ENCODE measurements at places on chromosomes 2 and 18. TPM values are rescaled to one million over a fixed set of nuclear protein-coding genes. Genes with fewer than 3 reads are reported as not detected.

DNA sequence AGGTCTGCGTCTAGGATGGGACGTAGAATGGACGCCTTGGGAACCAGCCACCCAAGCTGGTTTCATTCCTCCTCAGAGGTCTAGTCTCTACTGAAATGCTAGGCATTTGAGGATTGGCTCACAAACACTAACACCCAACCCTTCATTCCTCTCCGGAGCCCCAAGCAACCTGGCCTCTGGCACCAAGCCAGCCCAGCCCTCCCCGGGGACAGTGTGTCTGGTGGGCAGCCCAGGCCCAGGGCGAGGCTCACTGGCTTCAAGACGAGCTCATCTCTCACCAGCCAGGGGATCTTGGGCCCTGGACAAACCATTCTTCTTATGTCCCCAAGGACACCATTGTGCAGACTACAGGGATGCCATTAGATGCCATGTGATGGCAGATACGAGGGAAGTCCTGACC lies 182.5 kb downstream of the CTIF start:
- DNase-seq: no peak

DNA sequence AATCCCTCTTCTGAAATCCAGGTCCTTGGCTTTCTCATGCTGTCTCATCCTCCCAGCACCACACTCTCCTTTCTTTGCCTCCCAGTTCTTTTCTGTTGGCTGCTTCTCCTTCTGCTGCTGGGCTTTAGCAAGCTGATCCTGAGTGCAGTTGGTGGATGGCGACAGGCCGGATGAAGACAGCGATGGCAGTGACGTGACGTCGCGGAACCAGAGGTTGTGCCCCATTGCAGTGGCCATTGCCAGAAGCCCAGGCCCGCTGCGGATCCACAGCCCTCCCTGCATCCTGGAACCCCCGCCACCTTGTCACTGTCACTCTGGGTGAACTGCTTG lies 75.2 kb downstream of the EIPR1 start:
- DNase-seq: no peak

DNA sequence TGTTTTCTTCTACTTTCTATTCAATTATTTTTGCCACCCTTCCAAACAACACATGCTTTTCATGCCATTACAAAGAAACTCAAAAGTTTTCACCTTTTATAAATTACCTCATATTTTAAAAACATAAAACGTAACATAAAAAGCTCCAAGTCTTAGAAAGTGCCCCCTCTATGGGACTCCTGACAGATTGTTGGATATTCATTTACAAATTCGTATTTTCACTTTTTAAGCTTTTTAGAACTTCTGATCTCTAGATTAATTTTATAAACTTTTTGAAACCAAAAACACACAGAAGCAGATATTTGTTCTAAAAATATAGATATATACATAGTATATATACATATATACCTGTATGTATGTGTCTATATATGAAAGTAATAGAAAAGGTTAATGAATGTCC lies 1.5 kb downstream of the COL5A2 start:
- peak; percentile 39 for DNase-seq

DNA sequence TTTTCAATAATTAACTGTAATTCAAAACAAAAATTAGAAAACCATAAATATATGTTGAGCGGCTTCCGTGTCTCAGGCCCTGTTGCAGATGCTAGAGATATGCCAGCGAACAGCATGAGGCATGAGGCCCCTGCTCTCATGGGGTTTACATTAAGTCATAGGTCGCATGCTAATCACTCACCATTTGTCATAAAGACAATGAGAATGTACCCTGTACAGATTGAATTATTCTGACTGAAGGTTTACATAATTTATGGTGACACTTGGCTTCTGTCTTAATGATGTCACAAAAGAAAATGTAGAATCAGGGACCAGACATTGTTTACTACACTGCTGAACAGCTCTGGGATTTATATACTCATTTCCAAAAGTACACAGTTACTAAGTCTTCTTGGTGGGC lies 5.9 kb upstream of the VAPA start:
- no peak for DNase-seq

Gene RPRM
- not detected for total RNA-seq

DNA sequence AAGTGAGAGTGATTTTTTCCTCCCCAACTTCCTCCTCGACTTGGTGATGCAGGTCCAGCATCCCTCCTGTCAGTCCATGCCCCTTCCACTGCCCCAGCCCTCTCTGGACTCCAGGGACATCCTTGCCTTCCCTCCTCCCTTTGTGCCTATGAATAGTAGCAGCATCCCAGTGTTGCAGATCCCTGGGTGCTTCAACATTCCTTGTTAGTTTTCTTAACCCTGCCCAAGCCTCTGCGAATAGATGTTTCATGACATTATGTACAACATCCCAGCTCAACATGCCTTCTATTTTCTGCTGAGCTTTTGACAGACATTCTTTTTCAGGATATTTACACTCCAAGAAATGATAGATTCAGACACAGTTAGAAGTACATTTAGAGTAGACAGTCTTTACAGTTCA lies 35.3 kb upstream of the CCDC150 start:
- DNase-seq: no peak

Gene CAVIN2
- total RNA-seq: not detected

DNA sequence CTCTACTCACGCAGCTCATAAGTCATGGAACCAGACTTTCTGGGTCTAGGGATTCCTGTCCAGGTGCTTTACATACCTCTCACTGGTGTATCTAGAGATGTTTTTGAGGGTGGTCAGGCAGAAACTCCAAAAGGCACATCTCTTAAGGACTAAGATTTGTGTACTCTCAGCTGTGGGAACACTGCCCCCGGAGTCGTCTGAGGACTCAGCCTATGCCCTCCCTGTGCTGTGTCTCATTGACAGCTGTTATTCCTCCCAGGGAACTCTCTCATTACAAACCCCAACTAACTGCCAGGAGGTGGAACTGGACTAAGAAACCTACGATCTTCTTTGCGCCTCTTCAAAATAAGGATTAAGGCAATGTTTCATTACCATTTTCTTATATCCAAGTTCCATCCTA lies 293.9 kb upstream of the DLGAP1 start:
- no peak for DNase-seq

- no peak for DNase-seq
These were observed 67.1 kb downstream of the ITGB1BP1 start for GRCh38 chr2:9356261-9356660.

DNA sequence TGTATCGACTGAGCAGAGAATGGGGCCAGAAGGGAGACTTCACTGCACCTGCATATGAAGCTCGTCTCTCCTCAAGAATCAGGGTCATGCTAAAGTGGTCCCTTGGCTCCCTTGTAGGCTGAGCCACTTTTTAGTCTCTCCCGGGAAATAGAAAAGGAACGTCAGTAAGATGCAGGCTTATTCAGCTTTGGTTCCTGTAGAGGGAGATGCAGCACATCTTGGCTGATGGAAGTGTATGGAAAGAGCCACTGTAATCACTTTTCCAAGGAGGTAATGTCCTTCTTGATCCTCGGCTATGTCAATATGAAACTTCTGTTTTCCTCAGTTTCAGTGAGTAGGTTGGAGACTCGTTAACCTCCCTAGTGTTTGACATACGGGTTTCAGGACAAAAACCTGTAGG lies 235.2 kb downstream of the GCA start:
- DNase-seq: no peak

DNA sequence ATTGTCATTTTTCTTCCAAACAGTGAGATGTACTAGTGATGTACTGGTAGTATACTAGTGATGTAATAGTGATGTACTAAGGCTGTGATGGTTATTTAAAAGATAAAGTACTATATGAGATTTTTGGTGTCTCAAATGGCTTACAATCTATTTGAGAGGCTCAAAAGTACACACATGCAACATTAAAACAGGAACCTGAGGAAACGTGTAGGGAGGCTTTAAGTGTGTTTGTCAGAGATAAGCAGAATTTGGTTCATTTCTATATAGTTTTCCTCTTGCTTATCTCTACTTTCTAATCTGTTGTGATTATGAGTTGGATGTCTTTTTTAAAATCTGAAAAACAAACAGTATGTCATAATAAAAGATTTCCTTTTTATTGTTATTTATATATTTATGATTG lies 100.9 kb upstream of the SERTAD2 start:
- DNase-seq: no peak

Gene STAT4
- 0.59 TPM for total RNA-seq

Gene ANKRD36B
- 20.2 TPM for total RNA-seq

GRCh38 chr18:22789052-22789451 lies 144.1 kb upstream of the RBBP8 start:
- no peak for DNase-seq

DNA sequence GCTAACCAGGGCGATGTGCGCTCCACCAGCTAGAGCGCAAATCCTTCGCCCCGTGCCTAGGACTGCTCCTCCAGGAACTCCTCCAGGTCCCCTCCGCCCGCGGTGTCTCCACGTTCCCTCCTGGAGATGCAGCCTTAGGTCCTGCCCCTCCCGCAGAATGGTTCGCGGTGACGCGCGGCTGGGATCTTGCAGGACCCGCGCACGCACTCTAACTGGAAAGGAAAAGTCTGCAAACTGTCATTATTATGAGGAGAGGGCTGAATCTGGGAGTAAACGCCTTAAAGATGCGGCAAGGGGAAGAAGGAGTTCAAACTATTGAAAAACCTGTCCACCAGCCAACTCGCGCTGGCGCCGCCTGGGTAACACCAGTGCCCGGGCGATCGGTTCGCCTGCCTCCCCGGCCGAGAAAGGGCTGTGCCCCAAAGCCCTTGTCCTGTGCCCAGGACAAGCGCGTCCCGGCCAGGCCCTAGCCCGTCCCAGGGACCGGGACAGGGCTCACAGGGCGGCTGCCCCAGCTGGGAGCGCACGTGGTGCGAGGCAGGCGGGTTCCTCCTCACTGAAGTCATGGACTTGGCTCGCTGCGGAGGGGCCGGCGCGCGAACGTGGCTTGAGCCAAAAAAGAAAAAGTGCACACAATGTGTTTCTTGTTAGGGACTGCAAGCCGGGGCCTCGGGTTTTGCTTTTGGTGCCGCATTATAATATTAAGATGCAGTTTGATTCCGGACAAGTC lies 5.5 kb upstream of the ID2 start:
- DNase-seq: peak; percentile 69

Gene NDUFB3
- 212 TPM for total RNA-seq

GRCh38 chr18:29648891-29649290 lies 1393.7 kb downstream of the DSC3 start:
- no peak for DNase-seq

DNA sequence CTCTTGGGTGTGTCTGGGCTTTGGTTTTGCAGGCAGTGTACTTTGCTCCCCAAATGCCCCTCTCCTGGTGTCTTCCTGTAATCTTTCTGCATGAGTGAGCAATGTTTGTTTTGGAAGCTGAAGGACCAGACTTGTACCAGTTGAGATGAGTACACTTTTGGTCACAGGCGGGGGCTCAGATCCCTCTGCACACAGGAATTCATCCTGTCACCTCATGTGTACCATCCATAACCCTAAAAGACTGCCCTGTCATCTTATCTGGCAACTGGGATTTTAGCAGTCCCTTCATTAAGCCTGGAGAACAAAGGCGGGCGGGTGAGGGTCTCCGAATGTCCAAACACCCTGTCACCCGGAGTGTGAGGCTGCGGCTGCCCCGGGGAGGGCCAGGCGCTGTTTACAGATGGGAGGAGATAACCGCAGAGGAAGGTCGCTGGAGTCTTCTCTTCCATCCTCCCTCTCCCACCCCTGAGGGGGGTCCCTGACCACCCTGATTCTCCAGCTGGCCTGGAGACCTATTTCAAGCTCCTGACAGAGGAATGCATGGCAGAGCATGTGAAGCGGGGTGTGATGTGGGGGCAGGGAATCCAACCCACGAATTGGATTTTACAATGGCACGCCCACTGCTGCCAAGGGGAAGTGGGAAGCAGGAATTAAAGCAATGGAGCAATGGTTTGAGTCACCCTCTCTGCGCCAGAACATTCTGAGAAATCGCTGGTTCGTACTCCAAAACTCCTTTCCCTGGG lies 158.2 kb upstream of the MYCN start:
- DNase-seq: no peak

DNA sequence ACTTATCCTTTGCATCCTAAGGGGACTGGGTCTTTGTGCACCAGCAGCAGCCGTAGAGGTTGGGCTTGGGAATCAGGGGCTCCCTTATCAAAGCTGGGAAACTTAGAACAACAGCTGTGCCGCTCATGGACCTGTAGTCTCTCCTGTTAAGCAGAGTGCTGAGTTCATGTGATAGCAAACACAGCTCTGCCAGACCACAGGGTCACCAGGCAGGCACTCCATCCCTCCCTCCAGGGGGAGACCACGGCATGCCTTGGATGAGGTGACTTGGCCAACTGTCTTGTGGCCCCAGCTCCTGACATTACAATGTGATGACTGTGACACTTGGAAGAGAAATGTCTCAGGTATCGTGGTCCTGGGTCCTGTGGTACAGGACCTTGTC lies 60.0 kb downstream of the DGKD start:
- DNase-seq: peak; percentile 91

DNA sequence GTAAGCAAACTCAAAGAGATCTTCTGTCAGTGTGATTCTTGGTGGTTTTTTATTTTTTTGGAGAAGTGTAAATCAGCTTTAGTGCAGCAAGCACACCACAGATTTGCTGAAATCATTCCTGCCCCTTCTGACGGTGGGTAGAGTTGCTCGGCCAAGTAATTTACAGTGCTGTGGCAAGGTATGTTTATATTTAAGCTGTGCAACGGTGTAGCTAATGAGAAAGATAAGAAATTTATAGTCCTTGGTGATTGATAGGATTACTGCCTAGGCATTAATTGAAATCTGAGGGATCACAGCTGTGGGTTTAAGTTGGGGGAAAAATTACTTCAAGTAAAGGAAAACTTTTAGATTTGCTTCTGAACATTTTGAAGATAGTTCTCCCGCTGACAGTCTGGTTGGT lies 286.6 kb downstream of the AGAP1 start:
- no peak for DNase-seq

GRCh38 chr2:238955648-238956531 lies 108.0 kb downstream of the TWIST2 start:
- peak; percentile 68 for DNase-seq

Gene RHOB
- 33.5 TPM for total RNA-seq

- no peak for DNase-seq
These were observed 139.9 kb upstream of the MAPRE2 start for GRCh38 chr18:34901299-34901698.

DNA sequence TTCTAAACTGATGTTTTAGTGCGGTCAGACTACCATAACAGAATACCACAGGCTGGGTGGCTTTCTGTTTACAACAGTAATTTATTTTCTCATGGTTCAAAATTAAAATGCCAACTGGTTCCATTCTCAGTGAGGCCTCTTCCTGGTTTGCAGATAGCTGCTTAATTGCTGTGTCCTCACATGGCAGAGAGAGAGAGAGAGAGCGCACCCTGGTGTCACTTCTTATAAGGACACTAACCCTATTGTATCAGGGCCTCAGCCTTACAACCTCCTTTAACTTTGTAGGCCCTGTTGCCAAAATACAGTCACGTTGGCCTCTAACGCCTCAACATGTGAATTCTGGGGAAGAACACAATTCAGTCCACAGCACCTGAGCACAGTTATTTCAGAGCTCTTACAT lies 37.5 kb upstream of the ZNF385B start:
- DNase-seq: peak; percentile 50

Gene CROCC2
- total RNA-seq: 0.12 TPM

Gene SCN3A
- total RNA-seq: 0.36 TPM
